Stimulated activated CD4-positive, alpha-beta T cell treated with anti-CD3 and anti-CD28 coated beads, Interleukin-4, amount 100 ng/mL, for 24 hours (primary cell): ENCODE measurements at places on chromosomes 3 and 15.

GRCh38 chr3:196198771-196199753 lies 12.1 kb downstream of the ZDHHC19 start:
- DNase-seq = no peak

GRCh38 chr15:96200357-96200967 lies 130.0 kb upstream of the NR2F2 start:
- no peak for DNase-seq

- DNase-seq = no peak
Measured at GRCh38 chr3:59531066-59531745, 481.4 kb upstream of the CFAP20DC start.

GRCh38 chr15:25346371-25346770 lies 92.5 kb downstream of the UBE3A start:
- DNase-seq = no peak

DNA sequence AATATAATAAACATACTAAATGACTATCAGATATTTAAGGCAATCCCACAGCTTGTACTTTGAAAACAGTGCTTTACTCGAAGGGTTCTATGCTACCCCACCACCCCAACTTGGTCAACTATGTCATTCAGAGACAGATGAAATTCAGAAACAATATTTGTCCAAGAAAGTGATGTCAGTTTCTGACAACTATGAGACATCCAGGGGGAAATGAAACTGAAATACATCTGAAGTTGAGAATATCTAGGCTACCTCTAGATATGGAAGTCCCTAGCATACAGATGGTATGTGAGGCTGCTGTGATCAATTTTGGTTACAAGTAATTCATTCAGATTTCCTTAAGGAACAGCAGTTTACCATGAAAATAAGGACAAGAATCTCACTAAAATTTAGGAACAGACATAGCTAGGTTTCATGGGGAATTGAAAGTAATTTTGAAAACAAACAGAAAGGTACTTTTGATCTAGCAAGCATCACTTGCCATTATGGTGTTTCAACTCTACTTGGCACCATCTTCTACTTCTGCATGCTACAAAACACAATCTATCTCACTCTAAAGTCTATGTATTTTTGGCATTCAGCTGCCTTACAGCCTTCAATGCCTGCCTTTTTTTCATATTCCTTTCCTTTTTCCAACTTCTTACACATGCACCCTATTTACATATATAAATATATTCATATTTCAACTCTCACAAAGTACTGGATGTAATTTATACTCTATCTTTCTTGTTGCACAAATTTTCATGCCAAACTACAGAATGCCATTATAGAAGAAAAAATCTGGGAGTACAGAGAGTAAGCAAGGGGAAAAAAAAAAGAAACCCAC lies 21.7 kb downstream of the ATG3 start:
- DNase-seq = no peak
